ENCODE measurements at places on chromosomes 7 and 10.

DNA sequence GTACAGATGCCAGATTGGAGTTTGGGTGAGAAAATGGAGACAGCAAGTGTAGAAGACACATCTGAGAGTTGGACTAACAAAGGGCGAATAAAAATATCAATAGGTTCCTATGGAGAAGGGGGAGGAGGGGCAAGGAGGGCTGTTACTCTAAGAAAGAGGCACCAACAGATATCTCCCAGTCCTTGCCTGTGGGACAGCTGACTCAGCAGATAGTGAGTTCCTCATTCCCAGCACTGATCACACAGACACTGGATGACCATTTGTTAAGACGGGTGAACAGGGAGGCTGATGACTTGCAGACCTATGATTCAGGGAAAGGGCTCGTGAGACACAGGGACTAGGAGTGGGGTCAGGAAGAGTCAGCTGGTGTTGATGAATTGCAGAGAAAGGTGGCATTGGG, 5.7 kb upstream of the PRR15 start:
- DNase-seq: peak; percentile 30

- DNase-seq: no peak
These were observed 3.9 kb upstream of the BLVRA start for GRCh38 chr7:43754596-43754995.

DNA sequence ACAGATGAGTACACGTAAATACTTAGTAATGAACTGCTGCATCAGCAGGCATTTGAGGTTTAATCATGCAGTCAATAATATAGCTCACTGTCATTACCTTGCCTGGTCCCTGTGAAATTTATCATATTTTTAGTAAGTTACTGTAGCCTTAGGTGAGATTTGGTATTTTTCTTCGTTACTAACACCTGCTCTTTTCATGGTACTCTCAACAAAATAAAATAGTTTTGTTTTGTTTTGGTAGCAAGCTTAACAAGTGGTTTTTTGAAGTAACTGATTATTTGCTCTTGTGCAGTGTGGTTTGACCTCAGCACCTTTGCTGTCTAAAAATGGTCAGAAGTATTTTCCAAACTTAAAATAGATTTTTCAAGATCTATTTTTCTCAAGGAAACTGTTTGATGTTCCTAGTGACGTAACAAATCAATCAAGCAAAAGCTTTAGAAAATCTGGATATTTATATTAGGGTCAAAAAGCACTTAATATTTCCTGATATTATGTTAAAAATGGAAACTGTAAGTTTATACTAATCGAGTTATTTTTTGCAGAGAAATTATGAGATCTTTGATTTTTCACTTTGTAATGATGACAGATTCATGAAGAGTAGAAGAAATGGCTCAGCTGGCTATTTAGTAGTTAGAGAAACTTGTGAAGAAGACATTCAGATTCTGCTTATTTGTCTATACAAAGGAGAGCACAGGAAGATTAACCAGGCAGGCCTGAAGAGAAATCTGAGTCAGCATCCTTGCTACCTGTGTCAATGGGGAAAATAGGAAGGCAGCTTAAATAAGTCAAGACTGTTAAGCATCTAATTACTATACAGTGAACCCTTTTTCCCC, 21.0 kb upstream of the RPA3 start:
- DNase-seq: no peak

DNA sequence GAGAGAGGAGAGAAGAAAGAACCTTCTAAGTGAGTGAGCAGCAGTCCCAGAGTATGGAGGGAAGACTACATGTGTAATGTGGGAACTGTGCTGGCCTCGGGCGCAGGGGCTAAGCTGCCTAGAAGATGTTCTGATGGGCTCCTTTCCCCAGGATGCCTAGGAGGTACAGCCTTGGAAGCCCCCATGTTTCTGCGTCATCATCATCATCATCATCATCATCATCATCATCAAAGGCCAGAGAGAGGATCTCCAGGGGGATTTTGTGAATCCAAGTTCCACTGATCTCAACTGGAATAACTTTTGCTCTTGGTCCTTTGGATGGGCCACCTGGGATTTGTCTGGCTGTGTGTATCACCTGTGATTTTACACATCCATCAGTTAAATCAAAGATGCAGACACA, 86.0 kb downstream of the BUB3 start:
- DNase-seq: no peak

- no peak for DNase-seq
These were observed 12.6 kb upstream of the ICA1 start for GRCh38 chr7:8274589-8274988.

DNA sequence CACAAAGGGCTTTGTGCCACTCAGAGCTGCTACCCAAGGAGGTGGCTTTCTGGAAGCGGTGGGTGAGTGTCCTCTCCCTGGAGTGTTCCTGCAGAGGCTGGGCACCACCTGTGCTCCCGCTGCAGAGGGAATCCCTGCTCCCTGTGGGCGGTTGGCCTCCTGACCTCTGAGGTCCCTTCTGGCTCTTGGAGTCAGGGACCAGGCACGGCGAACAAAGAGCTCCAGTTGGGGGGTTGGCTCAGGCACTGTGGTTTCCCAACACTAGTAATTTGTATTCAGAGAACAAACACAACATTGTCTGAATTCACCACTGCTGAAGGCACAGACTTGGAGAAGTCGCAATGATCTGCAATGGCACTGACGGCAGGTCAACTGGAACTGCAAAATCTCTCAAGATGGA, 328.9 kb downstream of the PRPF18 start:
- no peak for DNase-seq

GRCh38 chr10:48496831-48497779, 107.8 kb downstream of the ARHGAP22 start:
- DNase-seq: no peak

GRCh38 chr10:61021926-61022325, 77.9 kb upstream of the RHOBTB1 start:
- no peak for DNase-seq

- no peak for DNase-seq
These were observed 62.4 kb downstream of the DNAJB6 start for GRCh38 chr7:157399086-157399687.

DNA sequence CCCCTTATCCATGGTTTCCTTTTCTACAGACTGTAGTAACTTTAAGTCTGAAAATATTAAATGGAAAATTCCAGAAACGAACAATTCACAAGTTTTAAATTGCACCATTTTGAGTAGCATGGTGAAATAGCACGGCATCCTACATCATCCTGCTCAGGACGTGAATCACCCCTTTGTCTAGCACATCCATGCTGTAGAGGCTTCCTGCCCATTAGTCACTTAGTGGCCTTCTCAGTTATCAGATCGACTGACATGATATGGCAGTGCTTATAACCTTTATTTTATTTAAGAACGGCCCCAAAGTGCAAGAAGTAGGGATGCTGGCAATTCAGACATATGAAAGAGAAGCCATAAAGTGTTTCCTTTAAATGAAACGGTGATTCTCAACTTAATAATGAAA, 82.7 kb downstream of the CPXM2 start:
- DNase-seq: no peak

DNA sequence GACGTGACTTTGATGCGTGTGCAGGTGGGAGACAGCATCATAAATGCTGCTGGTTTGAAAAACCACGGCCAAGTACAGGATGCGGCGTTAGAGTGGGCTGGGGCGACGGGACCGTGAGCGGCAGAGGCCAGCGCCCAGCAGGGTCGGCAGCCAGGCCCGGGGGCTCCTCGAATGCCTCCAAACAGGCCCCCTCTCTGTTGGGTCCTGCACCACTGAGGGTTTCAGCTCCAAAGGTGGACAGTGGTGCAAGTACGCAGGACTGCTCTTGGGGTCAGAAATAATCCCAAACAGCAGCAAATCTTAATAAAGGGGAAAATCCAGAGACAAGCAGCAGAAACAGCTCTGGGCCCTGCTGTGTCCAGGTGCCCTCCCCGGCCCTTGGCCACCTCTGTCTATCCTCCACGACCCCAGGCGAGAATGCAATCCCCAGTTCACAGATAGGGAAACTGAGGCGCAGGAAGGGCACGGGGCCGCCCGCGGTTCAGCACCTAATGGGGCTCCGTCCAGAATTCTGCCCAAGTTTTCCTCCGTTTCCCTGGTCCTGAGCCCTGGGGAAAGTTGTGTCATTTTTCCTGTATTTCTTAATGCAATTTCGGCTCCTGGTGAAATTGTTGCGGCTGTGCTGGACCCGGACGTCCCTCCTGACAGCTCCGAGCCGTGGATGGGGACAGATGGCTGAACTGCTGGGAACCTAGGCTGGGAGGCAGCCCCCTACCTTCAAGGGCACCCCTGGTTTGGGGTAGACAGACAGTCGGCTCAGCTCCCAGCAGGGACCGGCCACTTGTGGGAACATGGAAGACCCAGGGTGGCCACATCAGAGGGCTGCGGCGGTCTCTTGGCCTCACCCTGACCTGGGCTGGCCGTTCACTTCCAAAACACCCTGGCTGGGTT, 97.4 kb downstream of the FOXL3 start:
- DNase-seq: no peak

- peak; percentile 21 for DNase-seq
These were observed 32.1 kb upstream of the SLC26A4 start for GRCh38 chr7:107628461-107629064.

- no peak for DNase-seq
These were observed 169.5 kb upstream of the FRMD4A start for GRCh38 chr10:14500172-14500765.

DNA sequence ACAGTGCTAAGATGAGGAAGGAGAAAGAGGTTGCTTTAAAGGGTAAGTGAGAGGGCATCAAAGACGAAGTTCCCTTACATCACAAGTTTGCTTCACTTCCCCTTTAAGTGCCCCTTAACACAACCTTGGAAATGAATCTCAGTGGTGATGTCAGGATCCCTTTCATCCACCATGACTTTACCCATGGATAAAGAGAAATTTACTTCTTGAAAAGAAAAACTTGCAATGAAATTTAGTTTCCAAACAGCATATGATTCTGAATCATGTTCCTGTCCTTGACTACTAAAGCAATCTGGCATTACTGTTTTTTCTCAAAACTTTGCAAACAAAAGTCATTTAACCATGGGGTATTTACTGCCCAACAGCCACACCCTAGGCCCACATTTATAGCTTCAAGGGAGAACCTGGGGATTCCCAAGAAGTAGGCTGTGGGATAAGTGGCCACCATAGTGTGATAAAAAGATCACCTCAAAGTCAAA, 135.9 kb downstream of the ITGB8 start:
- DNase-seq: peak; percentile 7

DNA sequence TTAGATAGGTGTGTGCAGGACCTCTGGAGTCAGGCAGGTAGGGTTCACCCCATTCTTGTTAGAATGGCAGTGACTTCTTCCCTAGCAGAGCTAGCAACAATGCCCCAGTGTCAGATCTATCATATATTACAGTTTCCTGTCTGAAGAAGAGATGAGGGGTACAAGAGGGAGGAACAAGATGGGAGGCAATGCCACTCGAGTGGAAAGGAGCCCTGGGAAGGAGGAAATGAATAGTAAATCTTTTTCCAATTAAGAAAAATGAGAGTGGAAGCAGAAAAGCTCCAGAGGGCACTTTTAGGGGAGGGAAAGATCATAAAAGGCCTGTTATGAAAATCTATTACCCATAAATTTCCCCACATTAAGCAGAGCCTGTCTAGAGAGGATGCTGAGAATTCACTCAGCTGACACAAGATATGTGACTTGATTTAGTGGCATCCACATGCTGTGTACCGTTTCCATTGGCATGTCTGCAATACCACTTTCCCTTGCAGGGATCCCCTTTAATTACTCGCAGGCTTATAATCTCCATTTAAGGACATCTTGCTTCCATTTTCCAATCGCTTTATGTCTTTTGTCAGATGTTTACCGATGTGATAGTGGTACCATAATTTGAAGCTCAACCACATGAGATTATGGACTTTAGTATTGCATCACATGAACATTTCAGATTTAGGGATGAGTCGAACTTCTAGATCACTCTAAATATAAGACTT, 70.0 kb upstream of the AGBL3 start:
- no peak for DNase-seq
